Ecto neural progenitor cell (in vitro differentiated cells): ENCODE measurements at places on chromosomes 2 and 18.

DNA sequence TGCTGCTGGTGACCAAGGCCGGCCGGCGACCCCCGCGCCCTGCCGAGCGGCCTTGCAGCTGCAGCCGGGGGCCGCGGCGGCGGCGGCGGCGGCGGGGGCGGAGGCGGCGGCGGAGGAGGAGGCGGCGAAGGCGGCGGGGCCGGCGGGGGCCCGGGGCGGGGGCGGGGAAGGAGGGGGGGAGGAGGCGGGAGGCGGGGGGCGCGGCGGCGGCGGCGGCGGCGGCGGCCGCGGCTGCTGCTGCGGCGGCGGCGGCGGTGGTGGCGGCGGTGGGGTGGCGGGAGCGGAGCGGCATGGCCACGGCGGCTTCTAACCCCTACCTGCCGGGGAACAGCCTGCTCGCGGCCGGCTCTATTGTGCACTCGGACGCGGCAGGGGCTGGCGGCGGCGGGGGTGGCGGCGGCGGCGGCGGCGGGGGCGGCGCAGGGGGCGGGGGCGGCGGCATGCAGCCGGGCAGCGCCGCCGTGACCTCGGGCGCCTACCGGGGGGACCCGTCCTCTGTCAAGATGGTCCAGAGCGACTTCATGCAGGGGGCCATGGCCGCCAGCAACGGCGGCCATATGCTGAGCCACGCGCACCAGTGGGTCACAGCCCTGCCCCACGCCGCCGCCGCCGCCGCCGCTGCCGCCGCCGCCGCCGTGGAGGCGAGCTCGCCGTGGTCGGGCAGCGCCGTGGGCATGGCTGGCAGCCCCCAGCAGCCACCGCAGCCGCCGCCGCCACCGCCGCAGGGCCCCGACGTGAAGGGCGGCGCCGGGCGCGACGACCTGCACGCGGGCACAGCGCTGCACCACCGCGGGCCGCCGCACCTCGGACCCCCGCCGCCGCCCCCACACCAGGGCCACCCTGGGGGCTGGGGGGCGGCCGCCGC is 1.5 kb downstream of the POU3F3 start:
- DNase-seq: peak; percentile 60

GRCh38 chr2:20416723-20417122 is 30.2 kb upstream of the RHOB start:
- DNase-seq: no peak

DNA sequence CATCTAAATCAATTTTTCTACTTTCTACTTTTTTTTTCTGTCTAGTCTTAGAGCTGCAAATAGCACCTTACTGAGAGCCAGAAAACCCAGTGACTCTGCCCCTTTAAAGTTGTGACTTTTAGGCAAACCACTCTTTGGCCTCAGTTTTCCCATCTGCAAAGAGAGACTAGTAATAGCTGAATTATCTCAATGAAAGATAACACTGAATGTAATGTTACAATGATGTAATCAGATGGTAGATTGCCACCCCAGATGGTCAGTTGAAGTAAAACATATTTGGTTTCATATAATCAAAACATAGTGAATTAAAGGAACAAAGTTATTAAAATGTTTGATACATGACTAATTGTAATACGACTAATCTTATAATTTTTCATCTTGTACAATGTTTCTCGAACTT is 5.0 kb upstream of the APCDD1 start:
- no peak for DNase-seq

DNA sequence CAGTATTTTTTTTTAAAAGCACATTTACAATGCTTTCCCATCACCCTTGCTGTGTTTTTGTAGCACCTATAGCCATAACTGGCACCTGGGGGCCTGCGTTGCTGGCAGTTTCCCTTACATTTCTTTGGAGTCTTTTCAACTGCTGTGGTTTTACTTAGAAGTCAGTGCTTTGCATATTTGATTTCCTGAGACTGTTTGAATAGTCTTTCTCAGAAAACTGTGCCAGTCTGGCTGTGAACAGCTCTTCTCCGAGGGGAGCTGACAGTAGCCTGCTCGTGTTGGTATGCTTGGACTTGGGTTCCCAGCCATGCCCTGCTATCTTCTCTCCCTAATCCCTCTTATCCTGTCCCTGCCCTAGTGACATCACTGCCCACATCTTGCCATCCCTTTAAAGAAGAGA is 81.5 kb downstream of the DPP4 start:
- DNase-seq: no peak

DNA sequence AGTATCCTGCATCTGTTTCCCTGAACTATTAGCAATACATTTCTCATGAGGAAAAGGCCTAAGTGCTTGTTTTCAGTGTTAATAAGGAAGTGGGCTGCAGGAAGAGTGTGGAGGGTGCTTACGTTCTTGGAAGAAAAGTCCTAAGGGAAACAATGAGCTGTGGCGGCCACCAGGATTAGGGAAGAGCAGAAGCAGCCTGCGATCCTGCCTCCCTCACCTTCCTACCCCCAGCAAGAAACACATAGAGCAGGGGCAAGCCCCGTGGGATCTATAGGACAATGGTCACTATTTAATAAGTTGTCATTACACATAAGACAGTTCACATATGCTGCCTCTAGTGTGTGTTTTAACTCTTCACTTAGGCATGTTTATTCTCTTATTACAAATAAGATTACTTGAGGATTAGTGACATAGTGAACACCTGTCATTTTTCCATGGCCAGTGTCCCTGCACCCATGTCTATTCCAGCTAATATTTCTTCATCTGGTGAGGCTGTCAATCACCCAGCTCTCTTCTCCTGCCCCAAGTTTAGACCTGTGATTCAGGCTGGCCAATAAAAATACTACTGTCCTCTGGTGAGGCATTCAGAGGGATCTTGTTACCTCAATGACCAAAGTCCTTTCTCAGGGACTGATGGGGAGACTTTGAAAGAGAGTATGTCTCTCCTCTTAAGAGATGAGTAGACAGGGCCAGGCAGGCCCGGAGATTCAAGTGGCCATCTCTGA is 510.9 kb upstream of the CELF4 start:
- no peak for DNase-seq

- no peak for DNase-seq
Measured at GRCh38 chr18:3645384-3646156, 195.6 kb downstream of the TGIF1 start.

DNA sequence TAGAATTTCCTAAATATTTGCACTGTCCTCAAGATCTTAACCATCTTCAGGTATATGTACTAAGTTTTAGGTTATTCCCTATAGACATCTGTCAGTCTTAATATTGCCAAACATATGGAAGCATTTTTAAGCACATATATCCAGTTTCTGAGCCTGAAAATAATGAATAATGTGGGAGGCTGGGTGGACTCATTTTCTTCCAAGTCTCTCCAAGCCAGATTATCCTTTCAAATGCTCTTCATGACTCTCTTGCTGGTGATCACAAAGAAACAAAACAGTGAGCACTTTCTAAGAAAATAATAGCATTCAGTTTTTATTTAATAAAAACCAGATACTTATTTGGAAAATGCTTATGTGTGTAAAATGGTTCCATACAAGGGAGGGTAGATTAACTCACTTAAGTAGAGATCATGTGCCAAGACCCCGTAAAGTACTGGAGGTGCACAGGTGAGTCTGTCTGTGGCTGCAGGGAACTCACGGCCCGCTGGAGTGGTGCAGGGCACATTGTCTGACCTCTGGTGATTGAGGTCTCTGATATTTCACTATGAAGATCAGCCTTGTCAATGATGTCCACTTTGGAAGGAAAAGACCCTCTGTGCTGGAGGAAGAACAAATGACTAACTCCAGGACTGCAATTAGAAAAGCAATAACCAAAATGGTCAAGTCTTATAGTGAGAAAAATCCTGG is 161.6 kb downstream of the TMEM18 start:
- DNase-seq: no peak

- DNase-seq: no peak
Measured at GRCh38 chr2:37713258-37713700, 41.8 kb upstream of the CDC42EP3 start.

GRCh38 chr2:5665066-5665465 is 27.1 kb upstream of the SOX11 start:
- no peak for DNase-seq

- no peak for DNase-seq
Measured at GRCh38 chr2:38122344-38122743, 46.4 kb upstream of the CYP1B1 start.

DNA sequence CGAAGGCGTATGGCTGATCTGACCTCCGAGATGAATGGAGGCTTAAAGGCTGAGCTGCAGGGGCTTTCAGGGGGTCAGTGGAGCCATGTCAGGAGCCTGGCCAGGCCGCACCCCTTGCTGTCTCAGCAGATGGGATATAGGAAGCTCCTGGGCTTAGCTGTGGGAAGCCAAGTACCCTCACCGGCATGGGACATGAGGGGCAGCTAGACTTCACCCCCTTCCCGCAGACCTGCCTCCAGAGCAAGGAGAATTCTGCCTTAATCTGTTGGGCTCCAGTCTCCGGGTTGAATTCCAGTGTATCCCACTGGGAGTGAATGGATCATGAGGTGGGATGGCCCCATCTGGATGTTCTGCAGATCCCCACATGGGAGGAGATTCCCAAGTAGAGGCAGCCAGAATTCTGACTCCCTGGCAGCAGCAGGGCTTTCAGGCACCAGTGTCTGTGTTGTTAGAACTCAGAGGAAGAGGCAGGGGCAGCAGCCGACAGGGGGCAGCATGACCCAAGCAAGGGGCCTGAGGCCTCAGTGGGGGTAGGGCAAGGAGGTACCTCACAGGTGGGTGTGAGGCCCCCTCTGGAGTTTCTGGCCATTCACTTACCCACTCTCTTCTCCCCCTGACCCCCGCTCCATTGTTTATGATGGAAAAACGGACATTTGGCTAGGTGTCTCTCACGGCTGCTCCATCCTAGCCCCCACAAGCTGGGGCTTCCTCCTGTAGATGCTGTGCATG is 19.1 kb downstream of the CAPG start:
- DNase-seq: peak; percentile 76

DNA sequence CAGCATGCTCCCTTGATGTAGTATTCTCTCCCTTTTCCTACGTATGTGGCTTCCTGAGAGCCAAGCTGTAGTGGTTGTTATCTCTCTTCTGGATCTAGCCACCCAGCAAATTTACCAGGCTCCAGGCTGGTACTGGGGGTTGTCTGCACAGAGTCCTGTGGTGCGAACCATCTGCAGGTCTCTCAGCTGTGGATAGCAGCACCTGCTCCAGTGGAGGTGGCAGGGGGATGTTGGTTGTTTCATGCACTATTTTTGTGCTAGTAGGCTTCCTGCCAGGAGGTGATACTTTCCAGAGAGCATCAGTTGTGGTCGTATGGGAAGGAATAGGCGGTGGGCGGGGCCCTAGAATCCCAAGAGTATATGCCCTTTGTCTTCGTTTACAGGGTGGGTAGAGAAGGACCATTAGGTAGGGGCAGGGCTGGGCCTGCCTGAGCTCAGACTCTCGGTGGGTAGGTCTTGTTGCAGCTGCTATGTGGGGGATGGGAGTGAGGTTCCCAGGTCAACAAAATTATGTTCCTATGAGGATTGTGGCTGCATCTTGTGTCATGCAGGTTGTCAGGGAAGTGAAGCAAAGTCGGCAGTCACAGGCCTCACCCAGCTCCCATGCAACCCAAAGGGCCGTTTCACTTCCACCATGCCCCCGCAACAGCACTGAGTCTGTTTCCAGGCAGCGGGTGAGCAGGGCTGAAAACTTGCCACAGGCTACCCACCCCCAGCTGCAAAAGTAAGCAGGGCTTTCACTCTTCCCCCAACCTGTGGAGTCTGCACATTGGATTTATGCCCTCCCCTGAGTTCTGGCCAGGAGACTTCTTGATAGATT is 1139.5 kb downstream of the BCL11A start:
- DNase-seq: no peak

- DNase-seq: no peak
Measured at GRCh38 chr2:221478485-221478863, 93.6 kb downstream of the EPHA4 start.

GRCh38 chr2:16650287-16651249 is 15.1 kb downstream of the CYRIA start:
- no peak for DNase-seq

DNA sequence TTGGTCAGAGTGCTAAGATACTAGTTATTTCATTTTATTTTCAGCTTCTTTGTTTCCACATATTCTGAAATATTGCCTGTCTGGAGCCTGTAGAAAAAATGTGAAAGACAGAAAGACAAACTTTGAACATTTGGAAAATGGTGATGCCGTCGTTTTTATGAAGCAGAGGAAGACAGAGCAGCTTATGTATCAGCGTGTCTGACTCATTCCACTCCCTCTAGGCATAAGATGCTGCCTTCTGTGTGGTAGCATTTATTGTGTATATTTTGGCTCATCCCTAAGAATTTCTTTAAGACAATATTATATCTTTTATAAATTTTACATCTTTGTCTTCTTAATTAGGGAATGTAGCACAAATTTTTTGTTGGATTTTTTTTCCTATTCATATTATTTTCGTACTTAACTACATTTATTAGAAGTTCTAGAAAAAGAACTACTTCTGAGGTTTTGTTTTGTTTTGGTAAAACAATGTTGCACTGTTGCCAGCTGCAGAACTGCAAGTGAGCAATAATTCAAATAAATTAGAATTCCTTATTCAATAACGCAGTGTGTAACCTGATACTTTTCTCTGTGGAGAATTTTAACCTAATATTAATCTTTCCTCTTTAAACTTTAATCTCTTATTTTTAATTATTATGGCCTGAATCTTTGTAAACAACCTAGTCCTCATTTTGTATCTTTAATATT is 300.4 kb downstream of the ZNF407 start:
- DNase-seq: no peak

DNA sequence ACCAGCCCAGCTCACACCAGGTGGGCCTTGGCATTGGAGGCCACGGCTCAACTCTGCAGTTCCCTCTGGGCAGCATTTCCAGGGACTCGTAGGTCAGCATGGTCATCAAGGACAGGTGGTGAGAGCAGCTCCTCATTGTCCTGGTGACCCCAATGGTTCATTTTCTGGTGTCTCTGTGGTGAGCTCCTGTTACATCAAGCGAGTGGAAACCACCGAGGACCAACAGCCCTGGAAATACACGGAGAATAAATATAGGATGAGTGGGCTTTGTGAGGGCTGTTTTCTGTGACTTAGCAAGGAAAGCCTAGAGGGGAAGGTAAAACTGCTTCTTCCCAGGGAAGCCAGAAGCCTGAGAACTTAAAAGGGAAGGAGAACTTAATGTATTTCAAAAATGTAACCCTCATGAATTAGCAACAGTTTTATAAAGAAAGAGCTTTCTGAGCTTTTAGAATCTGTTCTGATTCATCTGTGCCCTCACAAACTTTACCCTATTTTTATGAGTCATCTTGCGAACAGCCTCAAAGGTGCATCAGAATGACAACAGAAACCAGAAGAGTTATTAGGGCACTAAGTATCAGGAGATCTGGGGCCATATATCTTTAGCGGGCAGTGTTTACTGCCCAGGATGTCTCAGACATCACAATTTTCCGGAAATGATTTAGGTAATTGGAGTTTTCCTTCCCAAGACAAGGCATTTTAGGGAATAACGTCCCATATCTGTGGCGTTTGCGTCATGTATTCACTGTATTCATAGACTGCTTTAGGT is 18.7 kb downstream of the C2orf92 start:
- DNase-seq: no peak
